Small intestine (tissue), 16 donors: ENCODE measurements at places on chromosomes 16 and 17. TPM values are rescaled to one million over a fixed set of nuclear protein-coding genes. Genes with fewer than 3 reads are reported as not detected.

DNA sequence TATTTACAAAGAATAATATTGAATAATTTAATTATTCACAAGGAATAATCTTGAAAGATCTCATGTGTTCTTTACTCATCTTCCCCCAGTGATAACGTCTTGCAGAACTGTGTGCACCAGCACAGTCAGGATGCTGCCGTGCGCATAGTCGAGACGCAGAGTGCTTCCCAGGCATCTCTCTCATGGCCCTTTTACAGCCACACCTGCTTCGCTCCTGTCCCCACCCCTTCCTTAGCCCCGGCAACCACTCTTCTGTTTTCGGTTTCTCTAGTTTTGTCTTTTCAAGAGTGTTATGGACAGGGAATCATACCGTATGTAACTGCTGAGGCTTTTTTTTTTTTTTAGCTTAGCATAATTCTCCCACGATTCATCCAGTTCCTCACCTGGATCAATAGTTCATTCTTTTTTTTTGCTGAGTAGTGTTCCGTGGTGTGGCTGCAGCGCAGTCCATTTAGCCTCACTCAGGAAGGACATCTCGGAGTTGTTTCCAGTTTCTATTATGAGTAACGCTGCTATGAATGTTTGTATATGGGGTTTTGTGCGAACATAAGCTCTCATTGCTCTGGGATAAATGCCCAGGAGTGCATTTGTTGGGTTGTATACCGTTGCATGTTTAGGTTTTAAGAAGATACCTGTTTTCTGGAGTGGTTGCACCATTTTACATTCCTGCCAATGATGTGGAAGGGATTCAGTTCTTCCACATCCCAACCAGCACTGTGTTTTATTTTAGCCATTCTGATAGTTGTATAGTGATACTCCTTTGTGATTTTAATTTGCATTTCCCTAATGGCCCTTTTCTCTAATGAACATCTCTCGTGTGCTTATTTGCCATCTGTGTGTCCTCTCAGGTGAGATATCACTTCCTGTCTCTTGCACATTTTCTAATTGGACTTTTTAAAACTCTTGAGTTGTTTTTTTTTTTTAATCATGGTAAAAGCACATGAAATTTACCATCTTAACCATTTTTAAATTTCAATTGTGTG, 47.6 kb downstream of the SEC14L1 start:
- no peak for DNase-seq

- no peak for DNase-seq
These were observed 2.0 kb downstream of the B3GNT9 start for GRCh38 chr16:67148656-67149275.

GRCh38 chr16:85056211-85056748, 28.7 kb downstream of the KIAA0513 start:
- no peak for DNase-seq

DNA sequence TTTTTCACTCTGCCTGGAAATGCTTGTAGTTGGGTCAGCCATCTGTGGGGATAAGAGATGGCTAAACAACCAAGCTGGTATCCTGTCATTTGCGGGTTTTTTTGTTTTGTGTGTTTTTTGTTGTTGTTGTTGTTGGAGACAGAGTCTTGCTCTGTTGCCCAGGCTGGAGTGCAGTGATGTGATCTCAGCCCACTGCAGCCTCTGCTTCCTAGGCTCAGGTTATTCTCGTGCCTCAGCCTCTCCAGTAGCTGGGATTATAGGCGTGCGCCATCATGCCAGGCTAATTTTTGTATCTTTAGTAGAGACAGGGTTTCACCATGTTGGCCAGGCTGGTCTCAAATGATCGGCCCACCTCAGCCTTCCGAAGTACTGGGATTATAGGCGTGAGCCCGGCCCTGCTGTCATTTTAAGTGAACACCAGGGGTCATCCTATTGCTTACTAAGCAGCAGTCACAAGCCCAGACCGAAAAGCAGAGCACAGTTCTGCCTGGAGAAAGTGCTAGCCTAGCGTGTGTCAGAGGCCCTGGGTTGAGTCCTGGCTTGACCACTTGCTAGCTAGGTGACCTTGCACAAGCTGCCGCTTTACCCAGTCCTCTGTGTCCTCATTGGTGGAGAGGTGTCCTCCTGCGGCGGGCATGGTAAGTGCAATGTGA, 4.6 kb downstream of the SMCR8 start:
- peak; percentile 31 for DNase-seq

DNA sequence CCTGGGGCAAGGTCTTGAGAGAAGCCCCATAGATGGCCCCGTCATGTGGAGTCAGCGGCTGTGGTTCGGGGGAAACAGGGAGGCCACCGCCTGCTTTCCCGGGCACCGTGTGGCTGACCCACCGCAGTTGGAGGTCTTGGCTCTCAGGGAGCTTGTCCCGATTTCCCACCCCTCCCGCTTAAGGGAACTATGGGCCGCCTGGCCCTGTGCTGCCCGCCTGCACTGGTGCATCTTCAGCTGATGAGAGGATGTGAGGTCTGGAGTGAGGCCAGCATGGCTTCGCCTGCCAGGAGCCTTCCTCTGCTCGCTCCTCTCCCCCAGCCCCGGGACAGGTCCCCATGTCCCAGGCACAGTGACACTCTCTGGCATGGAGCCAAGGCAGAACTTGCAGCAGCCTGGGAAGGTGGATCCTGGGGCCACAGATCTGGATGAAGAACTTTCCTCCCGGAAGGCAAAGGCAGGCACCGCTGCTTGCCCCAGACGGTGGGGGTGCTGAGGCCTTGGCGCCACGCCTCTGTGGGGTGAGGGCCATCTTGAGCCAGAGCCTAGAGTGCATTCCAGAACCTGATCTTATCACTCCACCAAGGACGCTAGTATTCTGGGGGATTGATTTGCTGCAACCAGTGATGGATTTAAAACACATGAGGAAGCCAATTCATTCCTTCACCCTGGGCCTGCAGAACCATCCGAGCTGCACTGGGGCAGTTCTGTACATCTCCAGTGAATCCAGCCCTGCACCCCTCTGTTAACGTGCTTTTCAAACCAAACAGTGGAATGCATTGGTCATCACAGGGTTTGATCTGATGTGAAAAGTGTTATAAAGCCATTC, 178.6 kb upstream of the TNRC6C start:
- no peak for DNase-seq

DNA sequence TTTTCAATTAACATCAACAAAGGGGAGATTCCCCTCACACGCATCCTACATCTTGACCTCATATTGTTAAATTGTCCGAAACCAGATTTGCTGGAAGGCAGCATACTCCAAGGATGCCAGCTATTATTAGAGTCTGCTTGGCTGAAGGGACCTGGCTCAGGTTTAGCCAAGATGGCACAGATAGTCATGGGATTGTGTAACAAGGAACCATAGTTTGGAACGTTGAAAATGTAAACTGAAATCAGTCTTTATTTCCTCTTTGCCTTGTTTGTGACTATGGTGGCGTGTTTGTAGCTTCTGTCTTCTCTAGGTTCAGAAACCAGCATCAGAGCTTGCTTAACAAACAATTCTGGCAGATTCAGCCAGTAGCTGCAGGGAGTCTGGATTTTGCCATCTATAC, 5.9 kb downstream of the ARSG start:
- DNase-seq = no peak

Gene ABCC12
- not detected for polyA plus RNA-seq

Gene ATP2A3
- 18.1 TPM for polyA plus RNA-seq
